Germinal center (tissue), 1 donor: ENCODE measurements at places on chromosomes 12 and 14.

- DNase-seq = no peak
Measured at GRCh38 chr14:85263916-85264675, 265.8 kb upstream of the FLRT2 start.

DNA sequence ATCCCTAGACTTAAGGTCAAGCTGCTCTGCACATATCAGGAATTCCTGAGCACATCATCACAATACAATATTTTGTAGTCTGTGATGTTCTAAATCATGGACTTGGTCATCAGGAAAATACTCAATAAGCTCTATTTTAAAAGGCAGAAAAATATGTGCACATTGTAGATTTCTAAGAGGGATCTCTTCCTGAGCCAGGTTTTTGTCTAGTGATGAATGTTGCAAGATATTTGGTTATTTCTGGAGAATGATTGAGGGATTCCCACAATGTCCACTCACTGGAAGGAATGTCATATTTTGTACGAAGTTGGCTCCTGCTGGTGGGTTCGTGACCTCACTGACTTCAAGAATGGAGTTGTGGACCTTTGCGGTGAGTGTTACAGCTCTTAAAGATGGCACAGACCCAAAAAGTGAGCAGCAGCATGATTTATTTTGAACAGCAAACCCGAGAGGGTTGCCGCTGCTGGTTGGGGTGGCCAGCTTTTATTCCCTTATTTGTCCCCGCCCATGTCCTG is 300.9 kb upstream of the DCN start:
- DNase-seq = no peak

DNA sequence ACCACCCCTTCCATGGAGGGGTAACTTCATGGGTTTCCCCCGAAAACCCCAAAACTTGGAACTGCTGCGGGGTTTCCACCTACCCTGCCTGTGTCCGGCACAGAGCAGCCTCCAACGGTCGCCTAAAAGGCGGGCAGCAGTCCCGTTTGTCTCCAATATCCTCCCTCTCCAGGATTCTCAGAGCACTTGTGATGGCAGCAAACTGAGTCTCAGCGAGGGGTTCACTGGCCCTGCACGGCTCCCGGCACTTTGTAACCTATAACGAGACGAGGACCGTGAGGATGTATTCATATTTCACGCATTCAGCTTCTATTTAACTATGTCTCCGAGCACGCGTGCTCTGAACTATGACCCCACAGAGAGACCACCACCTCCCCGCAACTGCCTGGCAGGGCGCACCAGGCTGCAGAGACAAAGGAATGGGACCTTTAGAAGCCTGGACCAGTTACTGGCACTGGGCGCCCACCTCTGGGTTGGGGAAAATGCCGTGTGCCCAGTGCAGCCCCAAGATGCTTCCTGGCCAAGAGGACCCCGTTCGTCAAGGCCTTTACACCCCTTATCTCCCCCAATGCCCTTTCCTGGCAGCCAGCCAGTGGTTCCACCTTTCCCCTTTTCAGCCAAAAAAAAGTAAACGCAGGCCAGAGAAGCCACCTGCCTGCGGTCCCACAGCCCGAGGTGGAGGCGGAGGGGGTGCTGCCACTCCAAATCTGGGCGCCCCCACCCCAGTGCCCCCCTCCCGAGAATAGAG is 173.1 kb upstream of the RTL1 start:
- DNase-seq = no peak

DNA sequence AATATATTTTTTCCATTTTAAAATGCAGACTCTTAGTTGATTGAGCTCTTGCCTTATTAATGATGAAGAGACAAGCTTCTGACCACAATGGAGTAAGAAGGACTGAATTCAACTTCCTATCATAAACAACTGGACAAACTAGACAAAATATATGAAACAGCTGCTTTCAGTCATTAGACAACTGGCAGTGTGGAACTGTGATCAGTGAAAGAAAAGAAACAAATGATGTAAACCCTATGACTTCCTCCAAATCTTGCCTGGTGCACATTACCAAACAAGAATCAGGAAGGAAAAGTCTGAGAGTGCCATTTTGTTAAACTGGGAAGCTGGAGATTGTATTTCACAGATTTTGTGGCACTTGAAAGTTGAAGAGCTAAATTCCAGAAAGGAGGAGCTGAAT is 154.7 kb upstream of the ATXN7L3B start:
- DNase-seq = no peak

DNA sequence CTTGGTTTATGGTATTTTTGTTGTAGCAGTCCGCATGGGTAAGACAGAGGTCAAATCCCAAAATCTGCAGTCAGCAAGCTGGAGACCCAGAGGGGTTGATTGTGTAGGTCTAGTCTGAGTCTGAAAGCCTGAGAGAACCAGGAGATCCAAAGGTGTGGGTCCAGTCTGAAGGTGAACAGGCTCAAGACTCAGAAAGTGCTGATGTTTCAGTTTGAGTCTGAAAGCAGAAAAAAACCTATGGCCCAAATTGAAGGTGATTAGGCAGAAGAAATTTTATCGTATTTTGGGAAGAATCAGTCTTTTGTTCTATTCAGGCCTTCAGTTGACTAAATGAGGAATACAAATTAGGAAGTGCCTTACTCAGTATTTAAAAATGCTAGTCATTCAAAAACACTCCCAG is 807.8 kb upstream of the FOXG1 start:
- no peak for DNase-seq

GRCh38 chr14:91889477-91890211 is 22.3 kb upstream of the TC2N start:
- DNase-seq = no peak

- no peak for DNase-seq
Measured at GRCh38 chr14:30698463-30698862, 76.3 kb downstream of the SCFD1 start.

GRCh38 chr14:23933108-23933741 is 20.3 kb upstream of the DHRS4 start:
- DNase-seq = no peak

DNA sequence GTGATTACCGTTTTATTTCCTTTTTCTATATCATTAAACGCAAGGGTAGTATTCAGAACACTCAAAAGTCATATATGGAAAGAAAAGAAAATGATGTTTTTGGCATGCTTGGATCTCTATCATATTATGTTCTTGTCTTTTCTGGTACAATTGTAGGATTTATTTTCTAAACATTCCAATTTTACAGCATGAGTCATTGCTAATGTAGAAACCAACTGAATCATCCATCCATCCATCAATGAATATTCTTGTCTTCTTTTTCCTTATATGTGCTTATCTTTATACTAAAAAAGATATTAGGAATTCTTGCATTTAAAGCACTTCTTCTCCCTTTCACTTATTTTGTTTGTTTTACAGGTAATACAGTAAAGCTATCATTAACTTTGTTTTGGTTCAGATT is 20.4 kb upstream of the AMIGO2 start:
- no peak for DNase-seq

- no peak for DNase-seq
Measured at GRCh38 chr12:101967506-101967905, 90.1 kb downstream of the DRAM1 start.

- no peak for DNase-seq
Measured at GRCh38 chr12:5244513-5244972, 187.4 kb upstream of the NTF3 start.

DNA sequence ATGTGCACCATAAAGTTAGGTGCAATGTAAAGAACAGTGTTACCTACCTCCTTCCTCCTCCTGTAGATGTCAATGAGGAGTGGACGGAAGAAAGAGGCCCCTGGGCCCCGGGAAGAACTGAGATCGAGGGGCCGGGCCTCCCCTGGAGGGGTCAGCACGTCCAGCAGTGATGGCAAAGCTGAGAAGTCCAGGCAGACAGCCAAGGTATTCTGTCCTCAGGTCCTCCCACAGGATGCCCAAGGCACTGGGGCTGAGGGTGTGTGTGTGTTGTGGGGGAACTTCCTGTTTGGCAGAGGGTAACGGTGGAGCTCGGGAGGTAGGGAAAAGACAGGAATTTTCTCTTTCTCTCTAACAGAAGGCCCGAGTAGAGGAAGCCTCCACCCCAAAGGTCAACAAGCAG is 6.4 kb downstream of the ATN1 start:
- no peak for DNase-seq

GRCh38 chr14:58690801-58691516 is 53.2 kb downstream of the DACT1 start:
- DNase-seq = no peak

- peak; percentile 13 for DNase-seq
Measured at GRCh38 chr12:916240-916639, 33.3 kb downstream of the RAD52 start.

GRCh38 chr14:81801921-81802320 is 268.3 kb upstream of the SEL1L start:
- no peak for DNase-seq

DNA sequence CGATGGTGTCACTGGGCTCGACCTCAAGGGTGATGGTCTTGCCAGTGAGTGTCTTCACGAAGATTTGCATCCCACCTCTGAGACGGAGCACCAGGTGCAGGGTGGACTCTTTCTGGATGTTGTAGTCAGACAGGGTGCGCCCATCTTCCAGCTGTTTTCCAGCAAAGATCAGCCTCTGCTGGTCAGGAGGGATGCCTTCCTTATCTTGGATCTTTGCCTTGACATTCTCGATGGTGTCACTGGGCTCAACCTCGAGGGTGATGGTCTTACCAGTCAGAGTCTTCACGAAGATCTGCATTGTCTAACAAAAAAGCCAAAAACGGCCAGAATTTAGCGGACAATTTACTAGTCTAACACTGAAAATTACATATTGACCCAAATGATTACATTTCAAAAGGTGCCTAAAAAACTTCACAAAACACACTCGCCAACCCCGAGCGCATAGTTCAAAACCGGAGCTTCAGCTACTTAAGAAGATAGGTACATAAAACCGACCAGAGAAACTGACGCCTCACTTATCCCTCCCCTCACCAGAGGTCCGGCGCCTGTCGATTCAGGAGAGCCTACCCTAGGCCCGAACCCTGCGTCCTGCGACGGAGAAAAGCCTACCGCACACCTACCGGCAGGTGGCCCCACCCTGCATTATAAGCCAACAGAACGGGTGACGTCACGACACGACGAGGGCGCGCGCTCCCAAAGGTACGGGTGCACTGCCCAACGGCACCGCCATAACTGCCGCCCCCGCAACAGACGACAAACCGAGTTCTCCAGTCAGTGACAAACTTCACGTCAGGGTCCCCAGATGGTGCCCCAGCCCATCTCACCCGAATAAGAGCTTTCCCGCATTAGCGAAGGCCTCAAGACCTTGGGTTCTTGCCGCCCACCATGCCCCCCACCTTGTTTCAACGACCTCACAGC is 717 bp downstream of the UBC start:
- DNase-seq = peak; percentile 49

GRCh38 chr12:111578276-111578970 is 20.7 kb downstream of the ATXN2 start:
- DNase-seq = no peak

GRCh38 chr12:62963486-62964041 is 28.6 kb upstream of the PPM1H start:
- DNase-seq = no peak

DNA sequence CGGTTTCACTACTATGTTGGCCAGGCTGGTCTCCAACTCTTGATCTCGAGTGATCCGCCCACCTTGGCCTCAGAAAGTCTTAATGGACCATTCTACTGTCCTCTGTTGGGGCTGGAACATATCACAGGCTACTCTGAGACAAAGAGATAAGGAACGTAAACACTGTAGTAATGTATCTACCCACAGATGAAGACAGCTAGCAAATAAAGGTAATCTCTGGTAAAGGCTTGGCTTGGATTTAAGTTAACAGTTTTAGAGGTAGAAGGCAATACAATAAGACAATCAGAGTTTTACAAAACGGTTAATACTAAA is 44.6 kb upstream of the ISM2 start:
- no peak for DNase-seq

DNA sequence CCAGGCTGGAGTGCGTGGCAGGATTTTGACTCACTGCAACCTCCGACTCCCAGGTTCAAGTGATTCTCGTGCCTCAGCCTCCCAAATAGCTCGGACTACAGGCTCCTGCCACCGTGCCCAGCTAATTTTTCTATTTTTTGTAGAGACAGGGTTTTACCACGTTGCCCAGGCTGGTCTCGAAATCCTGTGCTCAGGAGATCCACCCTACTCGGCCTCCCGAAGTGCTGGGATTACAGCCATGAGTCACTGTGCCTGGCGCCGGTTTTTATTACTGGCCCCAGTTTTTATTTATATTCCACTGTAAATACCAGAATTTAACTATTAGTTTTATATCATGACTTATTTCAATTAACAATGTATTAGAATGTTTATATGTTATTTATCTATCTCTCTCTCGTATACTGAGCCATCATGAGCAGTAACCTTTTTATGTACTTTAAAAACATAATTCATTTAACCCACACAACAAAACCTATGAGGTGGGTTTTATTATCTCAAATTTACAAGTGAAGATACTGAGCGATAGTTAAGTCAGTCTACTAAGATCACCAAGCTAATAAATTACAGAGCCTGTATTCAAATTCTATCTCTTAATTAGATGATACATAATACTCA is 47.8 kb downstream of the HECTD1 start:
- no peak for DNase-seq

DNA sequence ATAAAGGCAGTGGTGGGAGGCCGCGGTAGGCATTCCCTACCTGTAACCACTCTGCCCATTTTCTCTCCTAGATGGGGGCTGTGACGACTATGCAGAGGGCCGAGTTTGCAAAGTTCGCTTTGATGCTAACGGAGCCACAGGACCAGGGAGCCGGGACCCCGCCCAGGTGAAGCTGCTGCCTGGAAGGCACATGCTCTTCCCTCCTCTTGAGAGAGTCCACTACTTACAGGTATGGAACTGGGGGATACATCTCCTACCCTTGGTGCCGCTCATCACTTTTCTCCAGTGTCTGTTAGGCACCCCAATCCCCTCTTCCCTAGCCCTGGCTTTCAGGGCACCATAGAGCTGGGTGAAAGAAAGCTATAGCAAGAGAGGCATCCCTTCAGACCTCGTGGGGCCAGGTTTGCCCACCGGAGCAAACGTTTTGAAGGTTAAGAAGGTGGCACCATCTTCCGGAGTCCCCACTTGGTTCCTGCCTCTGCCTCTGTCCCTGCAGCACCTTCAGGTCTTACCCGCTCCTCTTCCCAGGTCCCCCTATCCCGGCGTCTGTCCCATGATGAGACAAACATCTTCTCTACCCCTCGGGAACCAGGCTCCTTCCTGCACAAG is 2.0 kb upstream of the P3H3 start:
- DNase-seq = no peak

DNA sequence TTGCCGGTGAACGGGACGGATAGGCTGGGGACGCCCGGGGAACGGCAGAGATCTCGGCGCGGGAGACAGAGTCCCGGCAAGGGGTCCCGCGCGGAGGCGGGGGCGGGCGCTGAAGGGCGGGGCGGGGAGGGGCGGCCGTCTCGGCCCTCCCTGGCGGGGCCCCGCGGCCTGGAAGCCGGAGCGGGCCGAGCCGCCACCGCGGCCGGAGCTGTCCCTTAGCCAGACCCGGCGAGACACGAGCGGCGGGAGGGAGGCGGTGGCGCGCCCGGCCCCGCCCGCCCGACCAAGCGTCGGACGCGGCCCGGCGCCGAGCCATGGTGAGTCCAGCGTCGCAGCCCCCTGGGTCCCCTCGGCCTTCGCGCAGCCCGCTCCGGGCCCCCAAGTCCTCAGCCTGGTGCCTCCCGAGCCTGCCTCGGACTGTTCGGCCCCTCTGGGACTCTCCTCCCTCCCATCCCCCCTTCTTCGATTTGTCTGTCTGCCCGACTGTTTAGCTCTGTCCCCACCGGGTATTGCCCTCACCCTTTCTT is at the start of gene ARHGEF40:
Gene ARHGEF40, plus strand, starts transcription at position 222 of the 527 bp plus-strand sequence. Its CDS starts 93 bp downstream, at position 315.
- peak; percentile 30 for DNase-seq
